ENCODE measurements at places on chromosomes 6 and 20.

DNA sequence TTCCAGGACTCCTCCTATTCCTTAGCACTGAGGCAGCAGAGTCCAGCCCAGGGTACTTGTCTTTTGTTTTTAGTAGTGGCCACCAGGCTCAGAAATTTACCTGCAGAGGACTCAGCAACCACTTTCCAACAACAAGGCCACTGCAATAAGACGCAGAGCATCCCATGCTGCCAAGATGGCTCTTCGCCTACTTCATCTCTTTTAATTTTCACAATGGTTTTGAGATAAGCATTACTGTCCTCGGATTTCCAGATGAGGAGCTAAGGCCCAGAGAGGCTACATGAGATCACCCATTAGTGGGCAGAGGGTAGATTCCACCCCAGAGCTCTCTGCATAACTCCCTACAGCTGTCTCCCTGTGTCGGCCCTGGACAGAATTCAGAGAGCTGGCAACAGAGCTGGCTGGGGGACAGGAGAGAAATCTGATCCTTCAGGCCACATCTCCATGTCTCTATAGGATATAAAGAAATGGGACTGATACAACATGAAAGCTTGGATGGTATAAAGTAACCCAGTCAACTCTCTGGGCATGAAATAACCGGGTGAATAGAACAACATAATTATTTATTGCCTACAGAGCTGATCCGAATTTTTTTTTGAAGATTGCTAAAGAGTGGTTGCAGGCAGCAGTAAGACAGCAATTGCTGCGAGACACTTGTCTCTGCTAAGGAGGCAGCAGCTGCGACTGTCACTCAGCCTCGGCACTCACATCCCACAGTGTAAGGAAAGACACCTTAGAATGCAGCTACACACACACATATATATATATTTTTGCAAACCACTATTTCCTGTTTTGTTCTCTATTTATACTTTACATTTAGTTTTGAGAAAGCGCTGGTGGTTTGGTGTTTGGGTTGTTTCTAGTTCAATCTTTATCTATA, 37.2 kb downstream of the SCML4 start:
- no peak for DNase-seq

GRCh38 chr6:26307850-26308249, 57.1 kb upstream of the BTN3A2 start:
- DNase-seq = no peak

DNA sequence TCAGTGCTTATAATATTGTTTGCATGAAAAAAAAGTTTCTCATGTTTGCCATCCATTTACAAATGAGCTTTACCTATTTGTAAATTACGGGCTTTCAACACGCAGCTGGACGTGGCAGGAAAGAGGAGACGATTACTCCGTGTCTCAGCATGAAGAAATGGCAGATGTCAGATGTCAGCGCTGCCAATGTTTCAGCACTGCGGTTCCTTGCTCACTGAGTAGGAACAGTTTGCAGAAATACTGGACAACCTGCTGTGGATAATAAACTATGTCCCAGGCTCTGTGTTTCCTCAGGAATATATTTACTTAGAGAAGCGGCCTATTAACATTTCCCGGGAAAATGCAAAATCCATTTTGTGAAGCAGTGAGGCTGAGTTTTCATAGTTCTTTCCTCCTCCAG, 22.7 kb downstream of the RAMACL start:
- peak; percentile 42 for DNase-seq

DNA sequence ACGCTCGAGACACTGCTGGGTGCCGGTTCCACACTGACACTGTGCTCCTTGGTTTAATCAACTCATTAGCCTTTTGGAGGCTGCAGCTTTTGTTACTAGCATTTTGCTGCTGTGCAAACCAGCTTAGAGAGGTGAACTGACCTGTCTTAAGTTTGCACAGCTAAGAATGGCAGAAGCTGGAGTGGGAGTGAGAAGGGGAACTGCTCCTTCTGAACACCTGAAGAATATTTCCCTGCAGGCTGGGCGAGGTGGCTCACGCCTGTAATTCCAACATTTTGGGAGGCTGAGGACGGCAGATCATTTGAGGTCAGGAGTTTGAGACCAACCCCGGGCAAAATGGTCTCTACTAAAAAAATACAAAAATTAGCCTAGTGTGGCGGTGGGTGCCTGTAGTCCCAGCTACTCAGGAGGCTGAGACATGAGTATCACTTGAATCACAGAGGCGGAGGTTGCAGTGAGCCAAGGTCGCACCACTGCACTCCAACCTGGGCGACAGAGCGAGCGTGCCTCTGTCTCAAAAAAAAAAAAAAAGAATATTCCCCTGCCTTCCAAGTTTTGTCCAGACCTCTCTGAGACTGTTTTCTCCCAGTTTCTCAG, 5.0 kb downstream of the CEBPB start:
- no peak for DNase-seq

GRCh38 chr6:48611332-48611731, 500.3 kb upstream of the PTCHD4 start:
- DNase-seq = no peak

DNA sequence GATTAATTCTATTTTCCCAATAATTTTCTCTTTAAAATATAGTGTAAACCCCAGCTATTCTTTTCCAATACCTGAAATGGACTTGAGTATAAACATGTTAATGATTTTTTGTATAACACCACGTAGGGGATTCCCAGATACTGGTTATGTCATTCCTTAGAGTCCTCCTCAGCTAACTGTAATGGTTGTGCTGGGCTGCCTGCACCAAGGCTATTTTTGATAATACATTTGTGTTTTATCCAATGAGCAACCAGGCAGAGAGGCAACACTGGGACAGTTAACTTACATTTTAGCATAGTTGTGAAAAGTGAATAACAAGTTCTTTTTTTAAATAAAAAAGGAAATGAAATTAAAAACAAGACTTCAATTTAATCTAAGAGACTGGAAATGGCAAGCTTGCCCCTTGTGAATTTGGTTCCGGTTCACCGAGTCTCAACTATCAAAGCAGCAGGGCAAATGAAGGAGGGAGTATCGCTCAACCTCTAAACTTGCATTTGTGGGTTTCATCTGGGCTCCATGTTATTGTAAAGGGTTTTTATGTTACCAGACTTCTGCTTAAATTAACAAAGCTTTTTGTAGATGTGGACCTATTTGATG, 18.8 kb upstream of the BACH2 start:
- no peak for DNase-seq

GRCh38 chr6:47094241-47094925, 52.3 kb upstream of the ADGRF1 start:
- DNase-seq = peak; percentile 28

DNA sequence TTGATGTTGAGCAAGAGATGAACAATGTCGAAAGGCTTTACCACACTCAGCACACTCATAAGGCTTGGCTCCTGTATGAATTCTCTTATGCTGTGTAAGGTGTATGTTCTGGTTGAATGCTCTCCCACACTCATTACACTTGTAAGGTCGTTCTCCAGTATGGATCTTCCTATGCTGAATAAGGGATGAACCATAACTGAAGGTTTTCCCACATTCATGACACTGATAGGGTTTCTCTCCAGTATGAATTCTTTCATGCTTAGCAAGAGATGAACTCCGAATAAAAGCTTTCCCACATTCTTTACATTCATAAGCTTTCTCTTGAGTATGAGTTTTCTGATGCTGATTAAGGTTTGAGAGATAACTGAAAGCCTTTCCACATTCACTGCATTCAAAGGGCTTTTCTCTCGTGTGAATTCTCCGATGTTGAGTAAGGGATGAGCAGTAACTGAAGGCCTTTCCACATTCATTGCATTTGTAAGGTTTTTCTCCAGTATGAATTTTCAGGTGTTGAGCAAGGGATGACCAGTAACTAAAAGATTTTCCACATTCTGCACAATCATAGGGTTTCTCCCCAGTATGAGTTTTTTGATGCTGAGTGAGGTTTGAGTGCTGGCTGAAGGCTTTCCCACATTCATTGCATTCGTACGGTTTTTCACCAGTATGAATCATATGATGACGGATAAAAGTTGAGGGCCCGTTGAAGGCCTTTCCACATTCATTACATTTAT, 21.1 kb downstream of the ZNF184 start:
- DNase-seq = no peak

DNA sequence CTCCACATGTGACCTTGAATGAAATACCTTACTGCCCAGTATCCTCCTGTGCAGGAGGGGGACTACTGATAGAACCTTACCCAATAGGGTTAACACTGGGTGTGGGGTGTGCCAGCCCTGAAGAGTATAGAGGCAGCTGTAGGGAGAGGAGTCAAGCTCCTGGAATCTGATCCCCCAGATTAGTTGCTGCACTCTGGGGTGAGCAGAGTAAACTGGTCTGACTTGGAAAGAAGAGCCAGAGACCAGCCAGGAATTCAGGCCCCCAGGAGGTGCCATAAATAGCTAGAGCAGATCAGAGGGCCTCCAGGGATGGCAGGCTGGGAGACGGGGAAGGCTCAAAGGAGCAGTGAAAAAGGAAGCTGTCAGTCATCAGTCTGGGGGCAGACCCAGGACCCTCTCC, 3.5 kb upstream of the APOBEC2 start:
- no peak for DNase-seq

- no peak for DNase-seq
Observed at GRCh38 chr6:149128489-149129145, 188.9 kb upstream of the TAB2 start.

DNA sequence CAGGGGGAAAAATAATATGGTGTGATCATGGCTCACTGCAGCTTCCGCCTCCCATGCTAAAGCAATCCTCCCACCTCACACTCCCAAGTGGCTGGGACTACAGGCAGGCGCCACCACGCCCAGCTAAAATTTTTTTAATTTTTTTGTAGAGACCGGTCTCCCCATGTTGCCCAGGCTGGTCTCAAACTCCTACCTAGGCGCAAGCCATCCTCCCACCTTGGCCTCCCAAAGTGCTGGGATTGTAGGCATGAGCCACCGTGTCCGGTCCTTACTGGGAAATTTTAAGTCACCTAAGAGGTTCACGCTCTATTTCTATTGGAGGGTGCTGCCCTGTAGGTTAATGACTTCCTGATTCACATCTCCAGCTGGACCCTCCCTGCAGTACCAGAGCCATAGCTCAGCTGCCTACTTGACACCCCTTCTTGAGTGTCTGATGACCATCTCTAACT, 626 bp upstream of the CDK5RAP1 start:
- peak; percentile 38 for DNase-seq

- DNase-seq = no peak
Observed at GRCh38 chr6:123925842-123926399, 122.3 kb downstream of the NKAIN2 start.

DNA sequence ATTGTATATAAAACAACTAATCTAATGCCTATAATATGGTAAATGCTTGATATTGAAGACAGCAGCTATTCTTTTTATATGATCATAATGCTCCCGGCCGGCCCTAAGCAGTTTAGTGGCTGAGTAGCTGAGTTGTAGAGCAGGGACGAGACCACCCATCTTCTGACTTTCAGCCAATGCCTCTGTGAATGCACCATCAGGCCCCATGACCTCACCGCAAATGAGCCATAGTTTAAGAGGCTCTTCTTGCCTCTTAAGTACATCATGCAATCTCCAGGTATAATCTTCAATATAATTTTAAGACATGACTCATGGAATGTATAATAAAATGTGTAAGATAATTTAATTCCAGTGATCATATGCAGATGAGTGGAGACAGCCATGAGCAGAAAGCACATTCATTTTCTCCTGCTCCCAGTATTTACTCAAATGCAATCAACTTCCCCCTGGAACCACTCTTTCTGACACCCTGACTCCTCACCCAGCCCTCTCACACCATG, 78.9 kb upstream of the SNX9 start:
- DNase-seq = no peak

DNA sequence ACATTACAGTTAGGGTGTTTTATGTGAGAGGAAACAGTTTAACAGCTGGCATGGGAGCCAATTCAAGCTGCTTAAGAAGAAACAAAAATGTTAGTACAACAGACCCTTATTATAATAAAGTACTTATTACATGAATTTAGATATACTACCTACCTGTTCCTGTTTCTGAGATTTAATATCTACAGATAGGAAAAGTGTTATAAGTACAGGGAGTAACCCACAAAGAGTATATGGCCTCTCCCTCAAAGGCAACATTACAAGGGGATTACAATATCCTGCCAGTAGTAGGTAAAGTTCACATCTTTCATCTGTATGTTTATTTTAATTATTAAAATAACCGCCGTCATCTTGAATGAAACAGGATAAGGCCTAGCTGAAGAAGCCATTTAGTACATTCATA, 1.8 kb upstream of the ME1 start:
- DNase-seq = no peak

DNA sequence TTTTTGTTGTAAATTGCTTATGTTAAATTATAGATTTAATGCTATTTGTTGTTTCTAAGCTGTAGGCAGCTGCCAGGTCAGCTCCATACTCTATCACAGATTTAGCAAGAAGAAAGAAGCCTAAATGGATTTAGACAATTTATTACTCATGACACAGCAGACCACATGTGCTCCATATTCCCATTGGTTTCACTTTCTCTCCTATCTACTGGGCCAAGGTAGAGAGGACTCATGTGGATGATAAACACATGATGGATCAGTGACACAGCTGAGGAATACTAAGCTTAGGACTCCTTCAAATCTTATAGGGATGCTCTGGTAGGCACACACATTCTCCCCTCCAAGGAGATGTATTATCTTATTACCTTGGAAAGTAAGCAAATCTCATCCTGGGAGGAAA, 553.0 kb upstream of the ADGRB3 start:
- DNase-seq = no peak

- no peak for DNase-seq
Observed at GRCh38 chr6:47307362-47308197, 2.1 kb downstream of the TNFRSF21 start.

DNA sequence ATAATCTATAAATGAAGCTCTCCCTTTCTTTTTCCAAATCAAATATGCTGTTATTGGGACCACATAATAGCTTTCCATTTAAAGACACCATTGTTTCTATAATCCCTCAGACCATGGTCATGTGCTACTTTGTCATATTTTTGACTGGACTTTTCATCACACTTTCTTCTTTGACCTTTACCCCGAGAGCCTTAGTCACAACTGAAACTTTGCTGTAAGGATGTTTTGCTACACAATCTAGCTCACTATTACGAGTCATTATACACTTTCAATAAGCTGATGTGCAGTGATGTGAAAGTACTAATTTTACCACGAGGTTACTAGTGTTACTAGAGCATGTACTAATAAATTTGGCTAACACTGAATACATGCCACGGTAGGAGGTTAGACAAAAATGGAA, 367.2 kb upstream of the RUNX2 start:
- no peak for DNase-seq
